ENCODE measurements at places on chromosomes 2 and 18. TPM values are rescaled to one million over a fixed set of nuclear protein-coding genes. Genes with fewer than 3 reads are reported as not detected.

DNA sequence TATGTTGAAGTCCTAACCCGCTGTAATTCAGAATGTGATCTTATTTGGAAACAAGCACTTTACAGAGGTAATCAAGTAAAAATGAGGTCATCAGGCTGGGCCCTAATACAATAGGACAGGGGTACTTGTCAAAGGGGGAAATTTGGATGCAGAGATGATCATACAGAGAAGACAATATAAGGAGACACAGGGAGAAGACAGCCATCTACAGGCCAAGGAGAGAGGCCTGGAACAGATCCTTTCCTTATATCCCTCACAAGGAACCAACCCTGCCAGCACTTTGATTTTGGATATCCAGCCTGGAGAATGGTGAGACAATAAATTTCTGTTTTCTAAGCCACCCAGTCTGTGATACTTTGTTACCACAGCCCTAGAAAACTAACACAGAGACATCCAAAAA lies 104.3 kb downstream of the METTL4 start:
- no peak for DNase-seq

- DNase-seq = no peak
Observed at GRCh38 chr2:127003070-127003800, 103.7 kb downstream of the BIN1 start.

DNA sequence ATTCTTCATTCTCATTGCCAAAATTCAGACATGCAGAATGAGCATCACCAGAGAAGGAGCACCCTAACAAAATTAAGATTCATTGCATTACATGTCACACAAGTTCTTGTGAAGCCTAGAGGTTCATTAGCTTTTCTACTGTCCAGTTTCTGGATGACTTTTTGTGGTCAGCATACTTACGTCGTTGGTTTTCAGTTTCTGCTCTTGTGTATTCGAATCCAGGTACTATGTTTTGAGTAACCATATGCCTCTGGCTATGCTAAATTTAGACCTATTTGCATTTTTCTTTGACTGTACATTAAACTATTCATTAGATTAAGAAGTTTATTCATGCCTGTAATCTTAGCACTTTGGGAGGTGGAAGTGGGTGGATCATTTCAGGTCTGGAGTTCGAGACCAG lies 251.3 kb downstream of the PARD3B start:
- DNase-seq = no peak

DNA sequence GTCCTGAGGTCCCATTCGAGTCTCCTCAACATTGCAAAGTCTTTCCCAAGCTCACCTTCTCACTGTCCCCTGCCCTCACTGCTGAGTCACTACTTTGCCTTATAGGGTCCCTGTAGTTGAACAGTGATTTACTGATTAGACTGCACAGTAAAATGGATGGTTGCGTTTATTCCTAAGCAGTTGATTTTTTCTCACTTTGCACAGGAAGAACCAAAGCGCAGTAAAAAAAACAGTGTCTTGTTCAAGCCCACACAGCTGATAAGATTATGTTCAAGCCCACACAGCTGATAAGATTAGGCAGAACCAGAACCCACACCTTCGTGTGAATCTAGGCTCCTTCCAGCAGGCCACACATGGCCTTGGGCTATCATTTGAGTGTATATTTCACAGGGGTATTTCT lies 215.3 kb upstream of the COPS8 start:
- no peak for DNase-seq

GRCh38 chr2:56709181-56709580 lies 525.4 kb downstream of the CCDC85A start:
- DNase-seq = no peak

- no peak for DNase-seq
Observed at GRCh38 chr2:18376936-18377335, 183.5 kb downstream of the RDH14 start.

GRCh38 chr2:65096948-65097347 lies 33.0 kb downstream of the RAB1A start:
- no peak for DNase-seq

DNA sequence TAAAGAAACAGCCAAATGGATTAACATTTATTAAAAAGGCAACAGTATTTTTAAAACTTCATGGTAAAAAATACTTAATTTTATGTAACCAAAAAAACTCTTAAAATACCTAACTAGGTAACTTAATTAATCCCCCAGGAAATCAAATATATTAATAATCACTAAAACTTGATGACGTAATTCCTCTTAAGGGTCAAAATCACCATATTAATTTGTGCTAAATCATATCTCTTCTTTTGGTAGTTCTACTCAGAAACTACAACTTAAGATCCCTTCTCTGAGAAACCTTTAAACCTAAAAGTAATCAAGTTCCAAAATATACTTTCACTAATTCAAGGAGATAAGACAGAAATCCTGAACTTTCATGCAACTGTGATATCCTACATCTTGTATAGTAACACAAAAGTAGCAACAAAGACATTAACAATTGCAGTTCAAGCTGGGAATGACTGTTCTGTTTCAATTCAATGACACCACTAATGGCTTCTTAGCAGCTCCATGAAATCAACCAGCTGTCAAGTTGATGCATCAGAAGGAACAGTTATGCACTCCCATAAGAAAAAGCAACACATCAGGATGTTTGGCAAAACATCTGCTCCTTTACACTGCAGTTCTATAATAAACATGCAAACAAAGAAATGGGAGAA lies 4.0 kb downstream of the BAZ2B start:
- no peak for DNase-seq

DNA sequence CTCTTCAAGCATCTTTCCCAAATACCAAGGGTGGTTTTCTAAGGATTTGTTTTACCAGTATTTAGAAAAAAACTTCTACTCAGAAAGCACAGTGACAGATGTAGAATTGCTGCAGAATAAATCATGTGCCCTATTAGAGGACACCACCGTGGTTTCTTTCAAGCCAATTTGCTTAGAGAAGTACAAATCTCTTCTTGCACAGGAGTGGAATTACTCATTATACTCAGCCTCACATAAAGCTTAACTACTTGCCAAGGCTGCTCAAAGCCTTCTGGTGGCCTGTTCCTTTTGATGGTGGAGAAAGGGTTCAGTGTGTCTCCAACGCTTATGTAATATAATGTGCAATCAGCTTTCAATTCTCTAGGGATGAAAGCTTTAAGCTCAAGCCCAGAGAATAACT lies 66.5 kb upstream of the CTNNA2 start:
- no peak for DNase-seq

GRCh38 chr2:161250864-161251436 lies 57.3 kb upstream of the PSMD14 start:
- peak; percentile 25 for DNase-seq

GRCh38 chr18:57853133-57853532 lies 50.0 kb upstream of the ATP8B1 start:
- DNase-seq = no peak

GRCh38 chr2:218188528-218188927 lies 21.8 kb upstream of the CXCR1 start:
- no peak for DNase-seq

DNA sequence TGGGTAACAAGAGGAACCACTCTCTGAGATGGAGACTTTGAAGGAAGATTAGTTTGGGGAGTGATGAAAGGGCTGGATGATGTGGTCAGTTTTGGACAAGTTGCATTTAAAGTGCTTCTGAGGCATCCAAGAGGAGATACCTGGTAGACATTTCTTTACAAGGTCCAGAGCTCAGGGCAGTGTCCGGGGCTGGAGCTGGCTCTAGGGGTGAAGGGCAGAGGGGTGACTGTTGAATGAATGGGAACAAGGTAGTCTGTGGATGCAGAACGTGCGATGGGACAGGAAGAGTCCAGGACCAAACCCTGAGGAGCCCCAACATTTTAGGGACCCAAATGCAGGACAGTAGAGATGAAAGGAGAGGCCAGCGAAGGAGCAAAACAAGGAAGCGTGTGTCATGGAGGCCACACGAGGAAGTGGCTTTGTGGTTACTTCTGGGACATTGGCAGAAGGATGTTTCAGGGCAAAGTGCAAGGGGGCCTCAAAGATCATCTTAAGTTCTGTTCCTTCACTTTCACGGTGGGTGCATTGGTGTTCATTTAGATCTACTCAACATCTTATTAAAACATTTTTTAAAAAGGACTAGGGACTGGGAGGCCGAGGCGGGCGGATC lies 13.6 kb upstream of the GPR35 start:
- DNase-seq = no peak

DNA sequence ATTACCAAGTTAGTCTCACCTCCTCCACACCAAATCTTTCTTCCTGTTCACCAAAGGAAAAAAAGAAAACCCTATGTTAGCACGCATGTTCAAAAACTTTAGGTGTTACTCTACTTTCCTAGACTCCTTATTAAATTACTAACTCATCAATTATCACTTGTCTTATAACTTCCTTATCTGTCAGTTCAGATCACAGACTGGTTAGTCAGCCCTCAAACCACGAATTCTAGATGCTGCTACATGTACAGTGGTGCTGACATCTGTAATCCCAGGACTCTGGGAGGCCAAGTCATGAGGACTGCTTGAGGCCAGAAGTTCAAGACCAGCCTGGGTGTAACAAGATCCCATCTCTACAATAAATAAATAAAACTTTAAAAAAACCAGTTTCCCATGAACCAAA lies 3.5 kb downstream of the YWHAQ start:
- DNase-seq = no peak

DNA sequence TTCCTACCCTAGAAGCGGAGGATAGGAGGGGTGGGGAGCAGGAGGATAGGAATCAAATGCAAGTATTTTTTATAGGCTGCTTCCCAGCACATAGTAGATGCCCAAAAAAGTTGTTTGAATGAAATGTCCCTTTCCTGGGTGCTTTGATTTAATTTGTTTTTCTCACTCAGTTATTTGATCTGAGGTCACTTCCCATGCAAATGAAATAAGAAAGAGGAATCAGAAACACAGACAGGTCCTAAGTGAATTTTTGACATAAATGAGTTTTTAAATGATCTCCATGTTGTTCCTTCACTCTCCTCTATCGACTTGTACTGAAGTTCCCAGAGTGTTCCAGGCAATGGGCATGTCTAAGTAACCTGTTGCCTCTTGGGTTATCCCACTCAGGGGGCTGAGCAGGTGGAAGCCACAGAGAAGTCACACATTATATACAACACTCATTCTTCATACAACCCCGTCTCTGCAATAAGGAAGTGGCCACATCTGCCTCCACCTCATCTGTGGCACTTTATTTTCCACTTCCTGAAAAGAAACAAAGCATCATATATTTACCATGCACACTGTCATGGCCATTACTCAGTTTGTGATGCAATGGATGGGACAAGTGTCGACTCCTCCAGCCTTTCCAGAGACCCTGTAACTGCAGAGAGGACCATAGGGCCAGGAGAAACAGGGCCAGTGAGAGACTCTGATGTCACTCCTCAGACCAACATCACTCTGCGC lies 81.9 kb upstream of the ZNF397 start:
- DNase-seq = no peak

GRCh38 chr2:160970052-160970965 lies 189.9 kb upstream of the TANK start:
- peak; percentile 47 for DNase-seq

GRCh38 chr2:17757321-17757720 lies 3.4 kb downstream of the GEN1 start:
- DNase-seq = no peak

DNA sequence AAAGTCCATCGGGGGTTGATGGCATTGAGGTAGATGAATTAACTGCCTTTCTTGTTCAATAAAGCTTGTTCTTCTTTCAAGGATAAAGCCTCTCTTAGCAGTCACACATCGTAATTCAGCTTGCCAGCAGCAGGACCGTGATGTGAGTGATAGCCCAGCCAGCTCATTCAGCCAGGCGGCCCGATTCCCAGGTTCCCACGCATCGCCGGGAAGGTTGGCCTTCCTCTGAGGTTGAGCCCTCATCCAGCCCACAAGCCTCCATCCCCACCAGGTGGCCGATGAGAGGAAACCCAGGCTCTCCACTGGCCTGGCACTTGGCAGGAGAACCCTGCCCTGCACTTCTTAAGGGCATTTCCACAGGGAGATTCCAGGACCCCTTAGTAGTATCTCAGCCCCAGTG lies 4.7 kb downstream of the AGAP1 start:
- DNase-seq = peak; percentile 30

- DNase-seq = no peak
Observed at GRCh38 chr2:61117534-61117933, 44.5 kb upstream of the C2orf74 start.

DNA sequence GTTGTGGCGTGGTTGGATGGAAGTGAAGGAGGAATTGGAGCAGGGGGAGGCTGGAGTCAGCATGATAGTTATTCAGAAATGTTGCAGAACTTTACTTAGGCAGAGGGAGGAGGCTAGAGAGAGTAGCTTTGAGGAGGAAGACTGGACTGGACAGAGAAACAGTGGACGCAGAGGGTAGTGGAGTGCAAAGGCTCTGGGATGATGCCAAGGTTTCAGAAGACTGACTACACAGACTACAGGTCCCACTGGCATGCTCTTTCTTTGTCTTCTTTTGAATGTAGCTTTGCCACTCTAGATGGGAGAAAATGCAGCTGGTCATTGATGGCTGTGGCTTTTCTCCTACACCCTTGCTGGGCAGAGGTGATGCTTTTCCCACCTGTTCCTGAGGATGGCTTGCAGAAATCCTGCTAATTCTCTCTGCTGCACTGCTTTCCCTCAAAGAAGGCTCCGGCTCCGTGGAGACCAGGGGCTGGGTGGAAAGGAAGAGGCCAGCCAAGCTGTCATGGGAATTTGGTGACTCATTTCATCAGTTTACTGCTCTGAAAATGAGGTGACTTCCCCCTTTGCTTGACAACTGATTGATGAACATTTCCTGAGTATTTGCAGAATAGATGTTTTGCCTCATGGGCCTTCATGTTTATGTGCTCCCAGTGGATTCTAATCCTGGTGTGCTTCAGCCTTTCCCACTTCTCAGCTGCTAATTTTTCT lies 42.4 kb downstream of the MEIS1 start:
- no peak for DNase-seq

DNA sequence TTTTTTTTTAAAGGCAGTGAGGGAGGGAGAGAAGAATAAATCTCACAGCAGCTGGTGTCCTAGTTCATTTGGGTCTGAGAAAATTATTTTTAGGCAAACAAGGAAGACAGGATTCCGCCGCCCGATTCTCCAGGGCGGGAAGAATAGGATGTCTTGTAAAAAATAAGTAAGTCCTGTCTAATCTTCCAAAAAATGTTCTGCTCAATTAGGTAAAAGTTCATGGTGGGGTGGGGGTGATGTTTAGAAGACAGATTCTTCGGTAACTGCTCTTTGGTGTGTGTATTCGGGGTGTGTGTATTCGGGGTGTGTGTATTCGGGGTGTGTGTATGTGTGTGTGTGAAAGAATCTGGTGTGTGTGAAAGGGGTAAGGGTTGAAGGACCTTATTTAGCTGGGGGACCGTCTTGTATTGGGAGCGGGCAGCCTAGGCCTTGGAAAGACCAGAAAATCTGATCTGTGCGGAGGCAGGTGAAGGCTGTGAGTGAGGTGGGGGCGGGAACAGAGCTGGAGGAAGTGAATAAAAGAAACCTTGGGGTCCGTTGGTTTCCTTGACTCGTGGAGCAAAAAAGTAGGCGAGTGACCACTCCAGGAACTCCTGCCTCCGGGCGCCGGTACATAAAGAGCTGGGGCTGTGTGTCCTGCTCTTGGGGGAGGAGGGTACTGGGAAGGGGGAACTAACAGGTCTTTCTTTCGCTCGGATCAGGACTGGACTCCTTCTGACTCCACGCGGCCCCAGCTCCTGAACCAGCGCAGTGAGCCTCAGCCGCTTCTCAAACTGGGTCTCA lies 4.4 kb upstream of the PAX3 start:
- no peak for DNase-seq

ABCG5 gene
- not detected for total RNA-seq

DLGAP1 gene
- 1.8 TPM for total RNA-seq

CFAP210 gene
- total RNA-seq = 0.41 TPM

ZNF385B gene
- 0.49 TPM for total RNA-seq

GALNT5 gene
- 0.15 TPM for total RNA-seq

ADRA2B gene
- 0.46 TPM for total RNA-seq

CFC1 gene
- total RNA-seq = 1.2 TPM

CTNNA2 gene
- 4.7 TPM for total RNA-seq

MYO3B gene
- total RNA-seq = 1.3 TPM

UBXN2A gene
- 14.9 TPM for total RNA-seq

KCNG2 gene
- total RNA-seq = 0.56 TPM

HOXD13 gene
- total RNA-seq = not detected

All from endothelial cell (in vitro differentiated cells).